ENCODE measurements at places on chromosomes 4 and X.

DNA sequence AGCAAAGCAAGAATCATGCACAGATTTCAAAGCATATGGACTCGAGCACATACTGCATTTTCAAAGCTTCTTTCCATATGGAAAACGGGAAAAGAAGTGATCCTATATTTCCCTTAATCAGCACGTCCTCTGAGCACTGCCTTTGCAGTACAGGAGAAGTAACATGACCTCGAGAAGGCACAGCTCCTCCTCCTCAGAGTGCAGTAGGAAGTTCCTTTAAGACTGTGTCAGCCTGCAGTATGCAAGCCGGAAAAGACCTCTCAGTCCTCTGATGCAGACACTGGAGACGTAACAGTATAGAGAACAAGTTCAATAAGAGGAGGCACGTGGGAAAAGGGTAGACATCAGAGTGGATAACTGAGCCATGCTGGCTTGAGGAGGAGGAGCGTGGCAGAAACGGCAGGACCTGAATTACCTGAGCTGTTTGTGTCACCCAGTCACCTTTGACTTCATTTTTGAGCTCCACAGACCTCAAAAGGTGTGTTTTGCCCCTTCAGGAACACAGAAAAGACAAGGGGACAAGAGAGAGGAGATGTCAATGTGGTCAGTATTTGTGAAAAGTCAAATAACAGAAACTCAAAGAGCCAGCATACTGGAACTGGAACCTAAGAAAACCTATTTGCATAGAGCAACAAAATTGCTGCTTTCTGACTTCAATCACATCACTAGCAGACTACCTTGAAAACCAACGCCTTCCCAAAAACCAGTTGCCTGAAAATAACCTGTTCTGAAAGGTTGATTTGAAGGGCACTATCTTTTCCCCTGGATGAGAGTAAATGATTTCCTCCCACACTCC is 20.8 kb downstream of the IRF2 start:
- DNase-seq, result no peak

DNA sequence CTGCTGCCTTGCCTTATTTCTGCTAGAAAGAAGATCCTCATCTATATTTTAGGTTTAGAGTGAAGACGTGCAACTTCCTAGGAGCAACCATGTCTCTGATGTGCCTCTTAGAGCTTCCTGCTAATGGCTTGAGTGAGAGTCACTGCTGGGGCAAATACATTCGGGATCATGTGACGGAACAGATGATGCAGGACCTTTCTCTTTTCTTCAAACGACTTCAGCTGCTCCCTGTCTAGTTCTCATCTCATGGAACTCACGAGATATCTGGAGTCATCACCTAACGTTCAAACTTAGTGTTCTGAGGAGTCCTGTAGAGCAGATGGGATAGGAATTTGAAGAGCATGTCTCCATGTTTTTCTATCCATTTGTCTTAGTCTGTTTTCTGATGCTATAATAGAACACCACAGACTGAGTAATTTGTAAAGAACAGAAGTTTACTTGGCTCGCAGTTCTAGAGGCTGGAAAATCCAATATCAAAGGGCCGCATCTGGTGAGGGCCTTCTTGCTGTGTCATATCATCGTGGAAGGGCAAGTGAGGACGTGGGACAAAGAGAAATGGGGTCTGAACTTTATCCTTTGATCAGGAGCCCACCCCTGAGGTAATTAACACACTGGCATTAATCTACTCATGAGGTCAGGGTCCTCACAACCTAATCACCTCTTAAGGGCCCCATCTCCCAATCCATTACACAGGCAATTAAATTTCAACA is 43.5 kb upstream of the SCRG1 start:
- DNase-seq, result no peak

DNA sequence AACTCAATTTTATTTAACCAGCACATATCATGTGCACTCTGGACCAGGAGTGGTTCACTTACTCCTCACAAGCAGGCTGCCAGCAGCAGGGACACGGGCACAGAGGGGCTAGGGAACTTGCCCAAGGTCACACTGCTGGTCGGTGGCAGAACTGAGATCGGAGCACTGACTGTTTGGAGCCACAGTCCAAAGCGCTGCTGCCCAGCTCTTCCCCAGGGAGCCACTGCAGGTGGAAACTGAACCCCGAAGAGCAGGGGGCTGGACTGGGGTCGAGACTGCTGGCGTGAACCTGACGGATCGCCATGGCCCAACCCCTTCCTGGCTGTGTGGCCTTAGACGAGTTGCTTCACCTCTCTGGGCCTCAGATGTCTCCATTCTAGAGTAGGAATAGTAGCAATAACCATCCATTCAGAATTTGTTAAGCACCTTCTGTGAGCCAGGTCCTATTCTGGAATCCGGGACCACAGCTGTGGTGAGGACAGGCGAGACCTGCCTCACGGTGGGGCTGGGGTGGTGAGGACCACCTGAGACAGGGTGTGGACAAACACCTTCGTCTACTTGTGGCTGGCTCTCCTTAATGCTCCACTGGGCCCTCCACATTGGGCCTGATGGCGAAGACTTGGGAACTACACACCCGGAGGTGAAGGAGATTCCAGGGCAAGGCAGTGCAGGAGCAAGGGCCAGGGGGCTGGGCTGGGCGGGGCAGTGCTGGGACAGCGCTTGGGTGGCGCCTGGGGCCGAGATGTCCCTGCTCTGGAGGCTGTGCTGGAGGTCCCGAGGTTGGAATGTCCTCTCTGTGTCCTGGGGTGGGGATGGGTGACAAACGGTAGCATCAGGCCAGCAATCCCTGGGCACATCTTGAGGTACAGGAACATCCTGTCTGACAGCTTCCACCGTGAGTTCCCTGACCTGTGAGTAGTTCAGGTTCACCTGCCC is 32.0 kb upstream of the KIAA0232 start:
- no peak for DNase-seq

GRCh38 chr4:56055027-56055977 is 106.6 kb downstream of the CEP135 start:
- DNase-seq, result no peak

DNA sequence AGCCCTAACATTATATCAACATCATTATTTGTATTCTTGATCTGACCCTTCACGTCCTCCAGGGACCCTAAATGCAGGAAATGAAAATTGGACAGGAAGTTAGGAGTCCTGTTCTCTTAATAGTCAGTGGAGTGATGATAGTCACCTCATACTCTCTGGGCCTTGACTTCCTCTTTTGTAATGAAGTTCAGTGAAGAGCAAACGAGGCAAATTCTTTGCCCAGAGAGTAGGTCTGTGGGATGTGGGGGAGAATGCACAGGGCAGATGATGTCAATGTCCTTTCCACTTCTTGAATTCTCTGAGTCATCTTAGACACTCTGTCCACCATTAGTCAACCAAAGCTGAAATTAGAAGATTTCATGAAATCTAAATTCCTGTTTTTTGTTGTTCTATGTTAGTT is 17.1 kb upstream of the GPRIN3 start:
- no peak for DNase-seq

GRCh38 chrX:100979881-100980607 is 10.5 kb downstream of the ARL13A start:
- DNase-seq, result no peak

DNA sequence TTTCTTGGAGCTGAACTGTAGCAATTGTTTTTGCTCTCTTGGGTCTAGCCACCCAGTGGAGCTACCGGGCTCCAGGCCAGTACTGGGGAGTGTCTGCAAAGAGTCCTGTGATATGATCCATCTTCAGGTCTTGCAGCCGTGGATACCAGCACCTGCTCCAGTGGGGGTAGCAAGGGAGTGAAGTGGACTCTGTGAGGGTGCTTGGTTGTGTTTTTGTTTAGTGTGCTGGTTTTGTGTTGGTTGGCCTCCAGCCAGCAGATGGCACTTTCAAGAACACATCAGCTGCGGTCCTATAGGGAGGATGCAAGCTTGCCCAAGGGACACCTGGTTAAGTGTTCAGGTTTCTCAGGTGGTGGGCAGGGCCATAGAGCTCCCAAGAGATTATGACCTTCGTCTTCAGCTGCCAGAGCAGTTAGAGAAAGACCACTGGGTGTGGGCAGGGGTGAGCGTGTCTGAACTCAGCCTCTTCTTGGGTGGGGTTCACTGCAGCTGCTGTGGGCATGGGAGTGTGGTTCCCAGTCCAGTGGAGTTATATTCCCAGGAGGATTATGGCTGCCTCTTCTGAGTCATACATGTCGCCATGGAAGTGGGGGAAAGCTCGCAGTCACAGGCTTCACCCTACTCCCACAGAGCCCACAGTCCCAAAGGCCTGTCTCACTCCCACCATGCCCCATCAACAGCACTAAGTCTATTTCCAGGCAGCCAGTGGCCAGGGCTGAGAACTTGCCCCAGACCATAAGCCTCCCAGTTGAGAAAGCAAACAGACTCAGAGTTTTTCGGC is 811.6 kb downstream of the GLUD2 start:
- DNase-seq, result no peak

DNA sequence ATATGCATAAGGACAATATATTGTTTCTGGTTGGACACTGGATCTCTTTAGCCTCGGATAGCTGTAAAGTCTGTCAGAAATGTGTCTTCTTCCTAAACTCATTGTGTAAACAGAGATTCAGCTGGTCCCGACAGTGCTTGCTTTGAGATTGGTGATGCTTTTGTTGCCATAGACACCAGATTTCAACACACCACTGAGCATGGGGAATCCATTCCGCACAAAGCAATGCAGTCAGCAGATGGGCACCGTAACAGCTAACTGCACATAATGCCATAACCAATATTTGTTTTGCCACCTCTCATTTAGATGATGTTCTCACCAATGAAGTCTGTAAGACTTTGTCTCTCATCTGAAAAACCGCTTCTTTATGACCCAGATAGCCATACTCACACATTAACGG is 33.3 kb upstream of the FAM47C start:
- no peak for DNase-seq

DNA sequence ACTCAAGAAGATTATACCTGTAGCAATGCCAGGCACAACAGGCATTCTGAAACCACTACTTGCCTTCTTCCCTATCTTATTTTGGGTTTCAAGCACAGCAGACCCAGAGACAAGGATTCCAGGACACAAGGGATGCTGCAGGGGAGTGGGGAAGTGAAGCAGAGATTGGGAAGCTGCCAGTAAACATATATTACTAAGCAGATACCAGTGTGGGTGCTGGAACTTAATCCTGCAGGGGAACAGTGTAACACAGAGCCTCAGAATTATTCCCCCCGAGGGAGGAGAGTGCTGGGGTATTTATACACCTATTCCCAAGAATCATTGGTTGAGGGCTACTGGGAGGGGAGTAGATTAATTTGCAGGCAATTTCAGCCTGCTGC is 33.3 kb upstream of the MAML3 start:
- DNase-seq, result no peak

DNA sequence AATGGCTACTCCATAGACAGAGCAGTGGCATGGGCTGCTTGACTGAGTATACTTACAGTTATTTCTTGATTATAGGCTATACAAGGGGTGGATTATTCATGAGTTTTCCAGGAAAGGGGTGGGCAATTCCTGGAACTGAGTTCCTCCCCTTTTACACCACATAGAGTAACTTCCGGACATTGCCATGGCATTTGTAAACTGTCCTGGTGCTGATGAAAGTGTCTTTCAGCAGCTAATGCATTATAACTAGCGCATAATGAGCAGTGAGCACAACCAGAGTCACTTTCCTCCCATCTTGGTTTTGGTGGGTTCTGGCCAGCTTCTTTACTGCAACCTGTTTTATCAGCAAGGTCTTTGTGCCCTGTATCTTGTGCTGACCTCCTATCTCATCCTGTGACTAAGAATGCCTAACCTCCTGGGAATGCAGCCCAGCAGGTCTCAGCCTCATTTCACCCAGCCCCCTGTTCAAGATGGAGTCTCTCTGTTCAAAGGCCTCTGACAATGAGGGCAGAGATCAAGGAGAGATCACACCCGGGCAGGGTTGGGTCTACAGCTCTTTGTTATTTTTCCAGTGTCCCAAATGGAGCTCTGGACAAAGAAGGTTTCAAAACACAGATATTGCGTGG is 468.4 kb upstream of the PRKX start:
- no peak for DNase-seq

DNA sequence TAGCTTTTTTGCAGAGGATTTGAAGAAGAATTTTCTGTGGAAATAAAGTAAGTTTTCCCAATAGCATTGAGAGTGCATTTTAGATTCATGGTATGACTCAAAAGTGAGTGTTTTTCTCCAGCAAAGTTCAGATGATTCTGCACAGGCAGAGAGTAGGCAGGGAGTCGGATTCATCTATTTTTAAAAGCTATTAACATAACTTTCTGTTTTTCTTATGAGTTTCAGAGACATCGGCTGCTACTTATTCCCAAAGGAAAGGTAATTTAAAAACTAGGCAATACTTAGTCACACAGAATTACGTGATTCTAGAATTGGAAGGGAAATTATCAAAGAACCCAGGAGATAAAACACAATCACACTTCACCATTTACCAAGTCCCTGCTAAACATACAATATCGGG is 4.4 kb downstream of the CCDC110 start:
- DNase-seq, result no peak

DNA sequence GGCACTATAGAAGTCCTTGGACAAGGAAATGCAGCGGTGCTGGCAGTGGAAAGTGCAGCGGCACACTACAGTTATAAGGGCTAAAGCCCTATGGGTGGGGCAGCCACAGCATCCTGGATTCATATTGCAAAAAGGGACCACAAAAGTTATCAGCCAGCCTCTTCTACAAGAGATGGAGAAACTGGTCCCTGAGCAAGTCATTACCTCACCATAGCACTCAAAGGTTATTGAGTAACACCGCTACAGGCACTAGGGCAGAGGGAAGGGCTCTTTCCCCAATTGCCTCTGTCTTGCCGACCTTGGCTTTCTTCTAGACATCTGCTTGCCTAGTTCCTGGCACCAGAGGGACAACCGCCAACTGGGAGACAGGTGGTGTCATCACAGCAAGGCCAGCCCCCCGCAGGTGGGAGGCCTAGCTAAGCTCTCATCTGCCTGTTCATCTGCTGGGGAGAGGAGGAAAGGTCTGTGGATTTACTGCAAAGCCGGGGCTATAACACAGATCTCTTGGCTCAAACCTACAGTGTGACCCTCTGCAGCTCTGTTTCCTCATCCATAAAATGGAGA is 600.0 kb downstream of the BCOR start:
- DNase-seq, result no peak

DNA sequence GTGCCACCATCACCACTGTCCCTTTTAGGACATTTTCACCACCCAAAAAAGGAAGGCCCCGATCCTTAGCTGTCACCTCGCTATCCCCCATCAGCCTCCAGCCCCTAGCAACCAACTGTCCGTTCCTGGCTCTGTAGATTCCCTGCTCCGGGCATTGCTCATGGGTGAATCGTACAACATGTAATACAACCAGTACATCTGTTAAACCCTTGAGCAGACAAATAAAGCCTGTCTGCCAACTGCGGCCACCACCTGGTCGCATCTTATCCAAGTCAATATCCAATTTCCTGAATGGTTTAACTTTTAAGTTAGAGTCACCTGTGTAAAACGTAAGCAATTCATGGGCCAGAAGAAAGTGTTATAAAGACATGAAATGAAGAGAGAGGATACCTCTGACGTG is 251.9 kb downstream of the AFAP1 start:
- DNase-seq, result no peak

DNA sequence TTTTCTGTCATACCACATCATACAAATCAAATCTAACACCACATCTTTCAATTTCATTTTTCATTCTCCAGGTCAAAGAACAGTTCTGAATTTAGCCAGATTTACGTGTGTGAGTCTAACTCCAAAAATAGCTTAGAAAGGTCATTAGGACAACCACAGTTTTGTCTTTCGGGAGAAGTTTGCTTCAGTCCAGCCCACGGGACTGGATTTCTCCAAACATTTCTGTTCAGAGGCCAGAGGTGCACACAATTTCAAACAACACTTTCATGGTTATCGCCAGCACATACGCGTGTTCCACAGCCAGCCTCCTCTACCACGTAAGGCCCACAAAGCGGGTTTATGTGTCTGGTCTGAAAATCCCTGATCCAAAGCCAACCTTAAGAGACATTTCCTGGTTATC is 65.9 kb downstream of the VEGFC start:
- DNase-seq, result no peak

GRCh38 chrX:8036914-8037313 is 109.7 kb upstream of the PNPLA4 start:
- no peak for DNase-seq
